ENCODE measurements at places on chromosomes 4 and X. TPM values are rescaled to one million over a fixed set of nuclear protein-coding genes. Genes with fewer than 3 reads are reported as not detected.

DNA sequence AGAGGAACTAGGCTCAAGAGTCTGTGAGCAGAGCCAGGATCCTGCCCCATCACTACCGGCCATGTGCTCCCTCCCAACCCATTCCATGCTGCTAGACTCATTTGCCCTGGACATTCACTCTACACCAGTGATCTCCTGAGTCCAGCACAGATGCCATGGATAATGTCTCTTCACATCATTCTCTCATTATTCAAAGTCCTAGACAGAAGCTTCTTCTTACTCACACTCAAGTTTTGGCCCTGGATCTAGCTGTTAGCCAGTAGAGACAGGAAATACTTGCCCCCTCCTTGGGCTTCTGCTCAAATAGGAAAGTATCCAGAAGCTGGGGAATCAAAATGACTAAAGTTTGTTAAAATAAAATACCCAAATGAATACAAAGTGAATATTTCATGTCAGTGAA is 266.8 kb upstream of the LDB2 start:
- no peak for DNase-seq

Gene EFNB1
- total RNA-seq = 143 TPM

GRCh38 chrX:129071390-129071789 is 451.9 kb downstream of the SMARCA1 start:
- no peak for DNase-seq

- no peak for DNase-seq
Measured at GRCh38 chr4:13922459-13922858, 294.9 kb upstream of the BOD1L1 start.

Gene ERAS
- not detected for total RNA-seq

DNA sequence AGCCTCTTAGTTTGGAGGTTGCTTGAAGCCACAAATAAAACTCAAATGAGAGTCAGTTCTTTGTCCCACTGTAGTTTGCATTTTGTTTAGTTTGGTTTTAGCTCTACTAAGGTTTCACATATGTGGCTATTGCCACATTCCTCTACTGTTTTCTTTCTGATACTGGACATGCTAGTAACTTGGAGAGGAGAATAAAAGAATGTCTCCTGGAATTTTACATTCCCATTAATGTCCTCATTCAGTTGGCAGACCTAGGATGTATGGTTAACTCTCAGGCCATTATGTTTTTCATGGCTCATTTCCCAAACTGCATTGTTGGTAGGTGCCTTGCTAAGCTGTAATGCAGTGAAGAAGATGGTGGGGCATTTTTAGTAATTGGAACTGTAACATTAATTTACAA is 29.9 kb downstream of the UPRT start:
- no peak for DNase-seq

DNA sequence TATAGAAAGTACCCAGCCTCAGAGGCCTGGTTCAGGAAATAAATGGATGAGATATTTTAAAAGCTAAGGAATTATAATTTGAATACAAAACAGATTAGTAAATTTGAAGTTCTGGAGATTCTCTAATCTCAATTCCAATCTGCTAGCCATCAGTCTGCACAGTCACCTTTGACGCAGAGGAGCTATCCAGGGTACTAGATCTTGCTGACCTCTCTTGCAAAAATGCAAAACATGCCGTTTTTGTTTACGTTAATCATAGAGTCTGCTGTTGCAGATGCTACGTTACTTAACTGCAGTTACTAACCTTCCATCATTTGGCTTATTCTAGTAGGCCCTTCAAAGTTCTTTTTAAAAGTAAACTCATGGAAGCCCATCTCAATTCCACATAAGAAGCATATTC is 10.4 kb downstream of the CCSER1 start:
- DNase-seq = no peak

GRCh38 chrX:47093248-47093647 is 15.0 kb downstream of the RGN start:
- DNase-seq = peak; percentile 12

DNA sequence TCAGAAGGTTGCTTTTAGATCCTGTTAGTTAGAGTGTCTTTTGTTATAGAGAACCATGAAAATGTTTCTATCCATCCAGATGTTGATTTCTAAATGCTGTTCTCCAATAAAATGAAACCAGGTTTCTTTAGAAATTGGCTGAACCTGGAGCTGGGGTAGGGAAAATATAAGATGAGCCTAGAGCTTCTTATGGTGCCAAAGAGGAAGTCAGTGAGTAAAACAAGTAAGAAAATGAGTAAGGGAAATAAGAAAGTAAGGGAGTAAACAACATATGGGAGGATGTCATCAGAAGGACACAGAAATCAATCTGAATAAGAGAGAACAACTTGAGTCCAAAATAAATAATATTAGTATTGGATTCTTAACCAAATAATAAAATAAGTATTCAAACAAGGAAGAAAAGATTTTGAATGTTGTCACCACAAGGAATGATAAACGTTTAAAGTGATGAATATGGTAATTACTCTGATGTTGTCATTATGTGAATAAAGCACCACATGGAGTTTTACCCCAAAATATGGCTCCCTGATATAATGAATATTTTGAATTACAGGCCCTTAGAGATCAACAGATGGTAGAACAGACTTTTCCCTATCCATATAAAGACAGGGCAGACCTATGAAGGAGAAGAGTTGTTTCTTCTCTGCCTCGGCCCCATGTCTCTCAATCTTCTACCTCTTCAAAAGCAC is 506.1 kb downstream of the IL15 start:
- no peak for DNase-seq

DNA sequence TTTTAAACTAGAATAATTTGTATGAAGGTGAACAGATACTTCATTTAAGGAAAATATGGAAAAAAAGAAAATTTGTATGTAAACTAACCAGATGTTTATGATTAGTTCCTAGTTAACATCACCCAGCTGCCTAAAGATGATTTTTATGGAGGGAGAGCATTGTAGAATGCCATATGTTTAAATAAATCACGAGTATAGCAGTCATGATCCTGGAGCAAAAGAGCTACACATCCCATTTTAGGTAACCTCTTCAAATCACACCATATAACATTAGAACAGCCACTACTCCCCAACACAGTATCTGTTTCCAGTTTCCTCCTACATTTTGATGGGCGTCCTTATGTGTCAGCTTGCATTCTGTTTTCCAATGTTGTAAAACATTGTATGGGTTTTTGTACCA is 571.9 kb upstream of the FAM241A start:
- no peak for DNase-seq

DNA sequence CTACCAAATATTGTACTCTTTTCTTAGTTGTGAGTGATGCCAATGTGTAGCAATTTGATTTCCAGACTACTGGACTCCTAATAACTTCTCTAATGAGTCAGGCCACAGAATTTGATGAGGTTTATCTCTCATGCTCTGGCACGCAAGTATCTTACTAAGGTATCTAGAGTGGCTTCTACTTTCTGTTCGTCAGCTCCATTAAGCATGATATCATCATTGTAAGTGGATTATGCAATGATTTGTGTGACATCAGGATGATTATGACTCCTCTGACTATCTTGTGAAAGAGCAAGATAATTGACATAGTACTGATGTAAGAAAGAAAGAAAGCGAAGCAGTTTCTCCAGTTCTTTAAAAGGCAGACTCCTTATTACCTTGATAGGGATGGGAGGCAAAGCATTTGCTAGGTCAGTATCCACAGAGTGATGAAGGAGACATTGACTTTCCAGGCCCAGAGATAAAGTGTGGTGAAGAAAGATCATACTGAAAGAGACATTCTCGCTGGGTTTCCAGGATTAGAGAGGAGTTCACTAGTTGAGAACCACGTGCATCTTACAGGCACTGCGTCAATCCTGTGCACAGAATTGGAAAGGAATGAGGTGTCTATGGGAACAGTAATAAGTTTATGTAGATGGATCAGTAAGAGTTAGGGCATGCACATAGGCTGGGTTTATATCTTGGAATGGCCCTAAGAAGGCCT is 161.9 kb upstream of the STK26 start:
- DNase-seq = peak; percentile 33

DNA sequence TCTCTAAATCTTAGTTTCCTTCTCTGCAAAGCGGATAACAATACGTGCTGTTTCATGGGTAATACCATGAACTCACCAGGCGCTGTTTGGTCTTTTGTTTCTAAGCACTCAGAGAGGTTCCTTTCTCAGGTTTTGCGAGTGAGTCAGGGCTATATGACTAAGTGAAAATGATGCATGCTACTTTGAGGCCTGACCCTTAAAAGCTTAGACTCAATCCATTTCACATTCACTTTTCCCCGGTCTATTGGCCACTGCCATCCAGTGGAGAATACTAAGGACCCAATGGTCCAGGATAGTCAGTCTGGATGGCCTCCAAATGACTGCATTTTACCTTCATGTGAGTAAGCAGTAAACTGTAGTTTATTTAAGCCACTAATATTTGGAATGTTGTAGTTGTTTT is 400.8 kb upstream of the SLIT2 start:
- DNase-seq = peak; percentile 27

Gene RAB40A
- total RNA-seq = 0.50 TPM

Gene C4orf51
- not detected for total RNA-seq

Gene GCNA
- 2.3 TPM for total RNA-seq

Gene SPARCL1
- total RNA-seq = not detected

DNA sequence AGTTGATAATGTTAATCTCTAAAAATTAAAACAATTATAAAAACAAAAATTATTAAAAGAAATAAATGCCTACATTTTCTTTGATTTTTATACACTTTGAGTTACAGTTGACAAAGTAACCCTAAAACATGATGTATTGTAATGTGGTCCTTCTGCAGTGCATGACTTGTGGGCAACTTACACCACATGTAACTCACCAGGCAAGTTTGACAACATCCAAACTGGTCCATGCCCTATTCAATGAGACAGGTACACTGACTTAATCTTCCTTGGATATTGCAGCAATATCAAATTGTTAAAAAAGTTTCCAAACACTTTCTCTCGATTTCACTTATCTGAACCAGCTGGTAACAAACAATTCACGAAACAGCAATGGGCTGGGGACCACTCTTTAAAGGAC is 81.5 kb downstream of the FTHL17 start:
- peak; percentile 7 for DNase-seq

Gene TMEM156
- 1.2 TPM for total RNA-seq

DNA sequence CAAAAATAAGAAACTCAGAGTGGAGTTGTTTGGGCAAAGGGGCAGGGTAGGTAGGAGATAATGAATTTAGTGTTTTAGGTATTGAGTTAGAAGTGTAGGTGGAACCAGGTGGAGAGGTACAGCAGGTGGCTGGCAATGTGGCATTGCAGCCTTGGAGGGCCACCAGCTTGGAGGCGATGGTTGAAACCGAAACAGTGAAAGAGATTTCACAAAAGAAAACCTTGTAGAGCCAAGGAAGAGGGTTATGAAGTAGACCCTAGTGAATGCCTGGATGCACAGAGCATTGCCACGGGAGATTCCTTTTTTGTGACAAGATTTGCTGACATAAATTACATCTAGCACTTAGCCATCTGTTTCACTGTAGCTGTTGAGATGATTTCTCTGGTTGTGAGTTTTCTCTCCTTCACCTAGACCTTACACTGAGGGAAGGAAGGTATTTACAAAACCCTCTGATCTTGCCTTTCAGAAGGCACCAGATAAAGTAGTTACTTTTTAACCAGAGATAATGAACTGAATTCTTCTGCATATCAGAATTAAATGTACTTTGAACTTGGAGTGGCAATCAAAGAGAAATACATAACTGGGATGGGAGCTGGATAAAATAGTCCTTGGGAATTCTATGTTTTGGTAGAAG is 104.1 kb upstream of the CASK start:
- DNase-seq = no peak

GRCh38 chrX:119237562-119237942 is 1.5 kb downstream of the PGRMC1 start:
- no peak for DNase-seq

DNA sequence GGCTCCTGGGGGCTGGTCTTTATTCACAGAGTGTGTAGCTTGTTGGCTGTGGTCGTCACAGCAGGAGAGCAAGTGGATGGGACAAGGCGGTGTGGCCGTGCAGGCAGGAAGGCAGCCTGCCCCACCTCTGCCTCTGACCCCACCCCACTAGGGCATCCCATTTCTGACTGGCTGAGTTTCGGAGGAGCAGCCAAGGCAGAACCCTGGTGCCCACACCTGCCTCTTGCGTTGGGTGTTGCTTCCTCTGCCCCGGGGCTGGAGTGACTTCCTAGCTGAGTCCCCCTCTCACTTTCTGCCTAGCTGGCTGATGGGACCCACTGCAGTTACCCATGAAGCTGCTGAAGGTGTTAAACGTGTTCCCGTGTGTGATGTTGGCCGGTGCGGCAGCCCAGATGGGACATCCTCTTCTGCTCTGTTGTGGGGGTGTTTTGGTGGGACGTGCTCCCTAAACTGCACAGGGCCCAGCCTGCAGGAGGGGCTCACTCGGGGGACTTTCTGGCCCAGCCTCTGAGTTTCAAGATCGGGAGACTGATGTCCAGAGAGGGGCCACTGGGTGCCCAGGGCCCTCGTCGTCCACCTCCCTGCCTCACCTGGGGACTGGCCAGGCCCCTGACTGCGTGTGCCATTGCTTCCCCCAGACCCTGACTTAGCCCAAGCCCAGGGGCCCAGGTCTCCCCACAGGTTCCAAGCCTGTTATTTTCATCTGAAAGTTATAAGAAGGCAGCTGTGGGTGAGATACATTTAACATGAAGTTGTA is 101.5 kb downstream of the PSAPL1 start:
- no peak for DNase-seq

GRCh38 chr4:136002316-136002715 is 1530.0 kb downstream of the PCDH18 start:
- DNase-seq = no peak

DNA sequence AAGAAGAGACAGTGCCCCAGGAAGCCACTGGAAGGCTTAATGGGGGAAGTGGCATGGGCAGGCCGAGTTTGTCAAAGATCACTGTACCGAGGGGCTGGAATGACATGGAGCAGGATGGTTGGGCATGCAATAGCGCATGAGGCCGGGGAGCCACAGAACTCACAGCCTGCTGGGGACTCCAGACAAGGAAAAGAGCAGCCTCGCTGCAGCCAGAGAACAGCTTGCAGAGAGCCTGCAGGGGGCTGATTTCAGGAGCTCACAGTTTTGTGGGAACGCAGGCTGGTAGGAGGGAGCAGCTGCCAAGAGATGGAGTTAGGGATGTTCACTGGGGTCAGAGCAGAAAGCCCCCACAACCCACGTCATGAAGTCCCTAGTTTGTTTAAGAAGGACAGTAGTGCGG is 45.4 kb downstream of the STOX2 start:
- DNase-seq = no peak

DNA sequence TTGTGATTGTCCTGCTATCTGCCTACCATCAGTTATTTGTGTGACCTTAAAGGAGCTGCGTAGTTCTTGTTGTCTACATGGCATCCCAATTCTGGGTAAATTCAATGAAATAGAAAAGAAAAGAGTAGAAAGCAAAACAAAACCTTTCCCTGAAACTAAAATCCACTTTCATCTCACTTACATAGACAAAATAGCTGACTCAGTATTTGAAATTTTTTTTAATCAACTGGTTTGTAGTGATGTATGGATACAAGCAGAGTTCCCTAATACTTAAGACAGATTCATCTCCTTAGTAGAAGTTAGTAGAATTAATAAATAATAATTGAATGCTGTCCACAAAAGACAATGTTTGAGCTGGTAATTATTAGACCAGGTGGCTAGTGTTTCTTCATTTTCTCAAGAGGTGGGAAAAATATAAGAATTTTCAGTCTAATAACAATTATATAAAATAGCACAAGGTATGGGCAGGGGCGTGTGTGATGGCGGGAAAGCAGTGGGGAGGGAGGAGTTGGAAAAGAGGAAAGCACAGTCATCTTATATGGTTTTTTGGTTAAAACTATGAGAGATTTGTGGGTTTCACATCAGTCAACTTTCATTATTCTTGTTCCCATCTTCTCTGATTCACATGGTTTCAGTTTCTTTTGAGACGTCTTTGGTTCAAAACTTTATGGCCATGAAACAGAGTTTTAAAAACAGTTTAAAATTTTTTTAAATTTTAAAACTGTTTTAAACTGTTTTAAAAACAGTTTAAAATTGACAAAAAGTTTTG is 275.2 kb downstream of the SPRY1 start:
- DNase-seq = no peak

Gene KLHL34
- not detected for total RNA-seq

Gene HTN1
- total RNA-seq = not detected

Gene SATL1
- total RNA-seq = under 0.01 TPM
